ENCODE measurements at places on chromosomes 5 and 9.

- DNase-seq = no peak
These were observed 22.8 kb upstream of the MARCHF6 start for GRCh38 chr5:10330511-10331230.

GRCh38 chr9:91187311-91187964 lies 174.3 kb downstream of the AUH start:
- DNase-seq = no peak

GRCh38 chr5:136639616-136640015 lies 274.3 kb upstream of the TRPC7 start:
- no peak for DNase-seq

- no peak for DNase-seq
These were observed 329.0 kb upstream of the MPDZ start for GRCh38 chr9:13608451-13608850.

GRCh38 chr9:2613730-2614271 lies 7.8 kb upstream of the VLDLR start:
- DNase-seq = no peak

DNA sequence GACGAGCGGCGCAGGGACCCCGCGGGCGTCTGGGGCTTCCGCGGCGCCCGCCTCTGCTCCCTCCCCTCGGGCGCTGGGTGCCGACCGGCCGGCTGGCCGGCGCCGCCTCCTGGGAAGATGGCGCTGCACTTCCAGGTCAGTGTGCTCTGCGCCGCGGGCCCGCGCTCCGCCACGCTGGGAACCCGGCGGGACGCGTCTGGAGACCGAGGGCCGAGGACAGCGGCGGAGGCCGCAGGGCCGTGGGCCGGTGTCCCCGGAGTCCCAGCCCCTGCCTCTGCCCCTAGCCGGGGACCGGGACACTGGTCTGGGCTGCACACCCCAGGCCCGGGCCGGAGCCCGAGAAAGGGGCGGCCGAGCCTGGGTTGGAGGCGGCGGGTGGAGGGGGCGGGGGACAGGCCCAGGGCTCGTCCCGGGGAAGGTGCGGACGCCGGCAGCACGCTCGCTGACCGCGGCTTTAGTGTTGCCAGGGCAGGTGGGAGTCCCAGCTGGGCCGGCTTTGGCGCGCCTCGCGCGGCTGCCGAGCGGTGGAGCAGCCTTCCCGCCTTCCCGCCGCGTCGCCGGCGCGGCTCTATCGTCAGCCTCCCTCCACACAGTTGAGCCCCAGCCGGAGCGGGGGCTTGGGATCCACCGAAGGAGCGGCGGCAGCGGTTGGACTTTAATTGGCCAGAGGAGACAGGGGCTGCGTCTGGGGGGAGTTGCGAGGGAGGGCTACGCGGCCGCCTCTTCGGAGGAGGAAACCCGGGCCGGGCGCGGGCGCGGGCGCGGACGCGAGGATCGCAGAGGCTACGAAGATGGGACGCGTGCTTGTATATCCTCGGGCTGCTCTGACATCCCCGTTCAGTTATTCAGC lies at the start of gene RANBP17:
Gene RANBP17 (plus strand): TSS at position 102 of the 850 bp plus-strand sequence.
- peak; percentile 48 for DNase-seq

- DNase-seq = no peak
These were observed 50.7 kb upstream of the FREM1 start for GRCh38 chr9:14960881-14961280.

DNA sequence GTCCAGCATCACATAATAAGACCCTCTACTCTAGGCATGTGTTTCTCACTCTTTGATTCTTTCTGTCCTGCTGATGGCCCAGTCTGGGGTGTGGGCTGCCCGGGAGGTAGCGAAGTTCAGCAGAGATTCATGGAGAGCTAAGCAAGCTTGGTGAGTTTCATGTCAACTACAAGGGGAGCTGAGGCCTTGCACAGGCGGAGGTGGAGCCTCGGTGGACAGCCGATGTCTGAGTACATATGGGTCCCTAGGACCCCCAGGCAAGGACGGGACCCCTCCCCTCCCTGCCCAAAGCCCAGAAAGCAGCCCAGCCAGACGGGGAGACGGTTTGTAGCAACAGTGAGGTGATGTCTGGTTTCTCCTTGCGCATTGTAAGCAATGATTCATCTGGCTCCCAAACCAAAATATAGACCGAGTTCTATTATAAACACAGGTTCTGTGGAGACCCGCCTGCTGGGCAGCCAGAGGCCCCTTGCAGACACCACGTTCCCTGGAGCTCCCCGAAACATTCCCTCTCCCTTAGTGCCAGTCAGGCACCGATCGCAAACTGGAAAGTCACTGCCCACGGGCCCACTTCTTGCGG lies 45.5 kb downstream of the COL27A1 start:
- DNase-seq = no peak

DNA sequence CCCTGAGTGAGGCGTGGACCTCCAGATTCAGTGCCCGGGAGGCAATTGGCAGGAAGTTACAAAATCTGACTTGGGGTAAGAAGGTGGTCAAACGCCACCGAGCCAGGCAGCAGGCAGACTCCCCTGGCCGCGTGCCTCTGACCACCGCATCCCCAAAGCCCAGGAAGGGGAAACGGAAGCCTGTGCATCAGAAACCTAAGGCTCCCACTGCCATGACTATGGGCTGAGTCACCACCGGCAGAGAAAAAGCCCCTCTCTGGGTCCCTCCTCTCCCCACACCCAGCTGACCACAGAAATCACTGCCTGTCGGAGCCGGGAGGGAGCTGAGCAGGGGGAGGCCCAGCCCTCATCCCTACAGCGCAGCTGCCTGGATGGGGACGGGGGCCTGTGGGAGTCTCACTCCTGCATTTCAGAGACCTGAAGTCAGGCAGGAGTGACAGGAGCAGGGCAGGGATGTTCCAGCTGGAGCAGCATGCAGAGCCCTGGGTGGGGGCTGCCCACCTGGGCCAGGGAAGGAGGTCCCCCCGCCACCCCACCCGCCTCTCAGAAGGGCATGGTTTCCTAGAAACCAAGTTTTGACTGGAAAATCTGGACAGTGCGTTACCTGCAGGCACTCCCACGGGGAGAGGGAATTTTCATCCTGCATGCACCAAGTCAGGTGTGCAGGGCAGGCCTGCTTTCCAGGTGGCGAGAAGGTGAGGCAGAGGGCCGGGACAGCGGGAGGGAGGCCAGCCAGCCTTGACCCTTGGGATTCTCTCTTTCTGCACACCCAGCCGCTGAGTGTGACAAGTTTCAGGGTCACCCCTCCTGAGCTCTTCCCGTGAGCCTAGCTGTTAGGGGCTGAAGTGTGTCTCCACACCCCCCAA lies 68.2 kb downstream of the LRSAM1 start:
- DNase-seq = no peak

- no peak for DNase-seq
These were observed 28.4 kb downstream of the ZDHHC11B start for GRCh38 chr5:756171-756570.

DNA sequence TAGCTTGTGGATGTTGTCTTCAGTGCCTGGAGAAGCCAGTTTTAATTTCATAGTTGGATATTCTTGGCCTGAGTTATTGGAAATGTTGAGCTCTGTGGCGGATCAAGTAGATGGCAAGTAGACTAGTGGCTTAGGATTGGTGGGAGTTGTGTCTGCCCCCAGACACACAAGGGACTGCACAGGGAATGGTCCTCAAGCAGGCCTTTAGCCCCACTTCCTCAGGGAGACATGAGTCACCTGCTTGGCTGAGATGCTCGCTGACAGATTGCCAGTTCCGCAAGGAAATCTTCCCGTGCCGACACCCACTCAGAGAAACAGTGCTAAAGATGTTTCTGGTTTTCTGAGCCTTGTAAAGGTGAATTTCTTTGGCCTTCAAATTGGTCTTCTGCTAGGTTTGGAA lies 18.8 kb upstream of the CATSPER3 start:
- DNase-seq = no peak

DNA sequence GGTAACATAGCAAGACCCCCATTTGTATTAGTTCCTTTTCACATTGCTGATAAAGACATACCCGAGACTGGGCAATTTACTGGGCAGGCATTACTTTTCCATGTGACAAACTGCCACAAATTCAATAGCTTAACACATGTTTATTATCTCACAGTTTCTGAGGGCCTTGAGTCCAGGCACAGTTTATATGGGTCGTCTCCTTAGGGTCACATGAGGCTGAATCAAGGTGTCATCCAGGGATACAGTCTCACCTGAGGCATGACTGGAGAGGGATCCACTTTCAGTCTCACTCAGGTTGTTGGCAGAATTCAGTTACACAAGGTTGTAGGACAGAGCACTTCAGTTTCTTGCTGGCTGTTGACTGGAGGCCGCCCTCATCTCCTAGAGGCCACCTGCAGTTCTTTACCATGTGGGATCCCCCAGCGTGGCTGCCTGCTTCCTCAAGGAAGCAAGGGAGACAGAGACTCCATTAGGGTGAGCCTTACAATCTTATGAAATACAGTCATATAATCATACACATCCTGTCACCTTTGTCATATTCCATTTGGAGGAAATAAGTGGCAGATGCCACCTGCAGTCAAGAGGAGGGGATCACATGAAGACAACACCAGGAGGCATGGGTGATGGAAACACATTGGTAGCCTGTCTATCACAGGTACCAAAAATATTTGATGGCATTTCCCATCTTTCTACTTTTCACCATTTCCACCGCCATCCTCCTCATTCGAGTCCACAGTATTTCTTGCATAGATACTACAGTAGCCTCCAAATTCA lies 15.1 kb upstream of the ERAP1 start:
- DNase-seq = no peak

DNA sequence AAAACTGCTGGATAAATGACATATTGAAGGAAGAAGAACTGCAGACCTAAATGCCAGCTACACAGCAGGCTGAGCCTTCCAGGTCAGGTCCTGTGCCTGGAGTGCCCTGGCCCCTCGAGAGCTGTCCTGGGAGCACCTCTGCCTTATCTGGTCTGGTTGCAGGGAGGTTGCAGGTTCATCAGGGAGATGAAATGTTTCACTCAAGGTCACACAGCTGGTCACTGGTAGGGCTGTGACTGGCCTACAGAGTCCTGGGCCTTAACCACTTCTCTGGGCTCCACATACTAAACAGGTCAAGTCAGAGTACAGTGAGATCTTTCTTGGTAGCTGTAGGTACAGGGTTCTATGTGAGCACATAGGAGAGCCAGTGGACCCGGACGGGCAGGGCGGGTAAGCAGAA lies 16.7 kb downstream of the GALNT10 start:
- no peak for DNase-seq

DNA sequence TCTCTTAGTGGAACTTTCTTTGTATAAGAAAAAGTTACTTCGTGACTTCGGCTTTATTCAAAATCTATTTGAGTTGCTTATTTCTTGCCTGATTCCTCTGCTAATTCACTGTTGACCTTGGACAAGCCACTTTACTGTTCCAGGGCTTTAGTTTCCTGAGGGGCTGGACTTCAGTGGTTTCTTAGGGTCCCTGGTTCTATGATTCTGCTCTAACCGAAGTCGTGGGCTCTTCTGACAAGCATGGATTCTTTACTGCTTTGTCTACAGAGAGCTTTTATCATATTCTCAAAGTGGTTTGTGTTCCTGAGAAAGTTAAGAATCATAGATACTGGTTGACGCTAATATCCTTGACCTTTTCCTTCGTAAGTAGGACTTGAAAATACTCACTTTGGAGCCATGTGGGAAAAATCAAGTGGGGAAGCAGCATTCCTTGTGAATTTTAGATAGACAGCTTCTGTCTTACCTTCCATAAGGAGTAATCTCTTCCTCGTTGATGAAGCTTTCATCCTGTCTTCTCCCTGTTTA lies 21.1 kb downstream of the EXOSC2 start:
- DNase-seq = no peak

- DNase-seq = no peak
These were observed 3.3 kb upstream of the BRD3 start for GRCh38 chr9:134071149-134071548.

- peak; percentile 42 for DNase-seq
These were observed 598 bp downstream of the MYO10 start for GRCh38 chr5:16935231-16936149.

DNA sequence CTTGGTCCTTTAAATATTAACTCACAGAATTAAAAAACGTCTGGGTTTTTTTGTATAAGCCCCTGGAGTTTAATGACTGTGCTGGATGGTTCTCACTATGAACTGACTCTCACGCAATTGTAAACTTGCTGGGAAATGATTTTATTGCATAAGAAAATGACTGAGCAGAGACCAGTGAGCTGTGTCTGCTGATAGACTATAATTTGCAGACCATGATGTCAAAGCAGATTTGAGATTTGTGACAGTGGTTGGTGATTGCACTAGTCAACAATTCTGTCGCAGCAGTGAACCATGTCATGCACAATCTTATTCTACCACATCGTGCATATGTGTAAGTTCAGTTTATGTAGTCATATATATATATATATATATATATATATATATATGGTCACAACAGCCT lies 85.7 kb upstream of the C9orf72 start:
- no peak for DNase-seq

DNA sequence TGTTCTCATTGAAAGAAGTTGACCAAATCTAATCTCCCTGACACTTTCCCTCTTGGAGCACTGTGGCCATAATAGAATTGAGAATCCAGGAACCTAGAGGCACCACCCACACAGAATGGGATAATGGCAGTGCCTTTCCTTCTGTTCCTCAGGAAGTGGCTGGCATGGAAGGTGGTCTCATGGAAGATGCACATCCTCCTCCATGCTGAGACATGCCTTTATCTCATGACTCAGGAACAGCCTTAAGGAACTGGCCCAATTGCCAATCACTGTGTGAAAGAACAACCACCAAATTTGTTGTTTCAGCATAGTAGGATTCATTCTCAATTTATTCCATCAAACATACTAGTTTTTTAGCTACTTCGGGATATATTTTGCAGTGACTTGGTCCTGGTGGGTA lies 137.5 kb upstream of the RASGRF2 start:
- no peak for DNase-seq

GRCh38 chr5:73419465-73420390 lies 28.8 kb downstream of the FOXD1 start:
- no peak for DNase-seq

DNA sequence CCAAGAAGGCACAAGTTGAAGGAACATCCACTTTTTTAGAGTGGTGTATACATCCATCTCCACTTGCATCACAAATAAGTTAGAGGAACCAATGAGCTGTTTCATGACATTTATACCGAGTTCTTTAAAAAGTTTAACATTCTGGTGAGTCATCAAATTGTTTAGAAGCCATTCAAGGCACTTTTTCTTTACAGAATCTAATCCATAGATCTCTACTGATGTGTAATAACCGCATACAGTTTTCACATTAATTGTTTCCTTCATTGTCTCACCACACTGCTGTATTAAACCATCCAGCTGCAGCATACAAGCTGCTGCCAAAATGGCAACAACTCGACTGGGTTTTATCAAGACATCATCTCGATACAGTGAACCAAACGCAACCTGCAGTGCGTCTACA lies 744 bp downstream of the GMCL2 start:
- DNase-seq = no peak
